ENCODE measurements at places on chromosomes 16 and 17.

- DNase-seq: no peak
These were observed 10.9 kb downstream of the DLX4 start for GRCh38 chr17:49979748-49980479.

- no peak for DNase-seq
These were observed 150.1 kb upstream of the CDH11 start for GRCh38 chr16:65271996-65272395.

GRCh38 chr17:36085765-36086164 is 4.2 kb downstream of the CCL3 start:
- DNase-seq: no peak

GRCh38 chr17:15744074-15744676 is 12.1 kb downstream of the TBC1D26 start:
- no peak for DNase-seq

- DNase-seq: no peak
These were observed 217.6 kb upstream of the CPHXL start for GRCh38 chr16:75943705-75944514.

DNA sequence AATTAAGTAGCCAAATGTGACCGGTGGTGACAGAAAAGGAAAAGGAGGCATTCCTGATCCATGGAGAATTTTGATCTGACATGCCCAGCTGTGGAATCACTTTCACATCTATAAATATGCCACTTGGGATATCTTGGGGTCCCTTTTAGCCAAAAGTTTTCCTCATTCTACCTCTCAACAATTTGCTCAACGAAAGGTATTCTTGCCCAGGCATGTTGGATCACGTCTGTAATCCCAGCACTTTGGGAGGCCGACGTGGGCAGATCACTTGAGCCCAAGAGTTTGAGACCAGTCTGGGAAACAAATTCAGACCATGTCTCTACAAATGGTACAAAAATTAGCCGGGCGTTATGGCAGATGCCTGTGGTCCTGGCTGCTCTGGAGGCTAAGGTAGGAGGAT is 24.3 kb downstream of the LITAF start:
- no peak for DNase-seq

DNA sequence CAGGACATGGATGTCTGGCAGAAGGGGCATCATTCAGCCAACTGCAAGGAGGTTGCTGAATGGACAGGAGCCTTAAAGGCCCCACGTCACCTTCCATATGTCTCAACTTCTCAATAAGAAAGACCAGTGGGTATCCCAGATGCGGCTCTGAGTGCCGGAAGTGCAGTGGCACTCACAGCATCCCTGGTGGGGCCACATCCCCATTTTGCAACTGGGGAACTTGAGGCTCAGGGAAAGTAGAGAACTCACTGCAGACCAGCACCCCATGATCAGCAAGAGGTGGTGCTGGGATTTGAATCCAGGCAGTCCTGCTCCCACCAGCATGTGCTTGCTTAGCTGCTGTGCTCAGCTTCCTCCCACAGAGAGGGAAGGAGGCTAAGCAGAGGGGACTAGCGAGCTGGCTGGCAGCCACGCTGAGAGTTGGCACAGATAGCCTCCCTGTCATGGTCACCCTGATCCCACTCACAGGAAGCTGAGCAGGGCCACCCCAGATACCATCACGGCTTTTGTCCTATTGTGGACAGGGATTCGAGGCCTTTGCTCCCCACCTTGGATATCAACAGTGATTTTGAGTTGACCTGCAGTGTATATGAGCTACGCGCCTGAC is 294.2 kb upstream of the FOXF1 start:
- no peak for DNase-seq

GRCh38 chr17:76466775-76467130 is 650 bp upstream of the AANAT start:
- no peak for DNase-seq

- DNase-seq: no peak
These were observed 65.5 kb upstream of the HSBP1 start for GRCh38 chr16:83742124-83742899.

GRCh38 chr17:75549246-75550138 is 24.0 kb downstream of the LLGL2 start:
- DNase-seq: no peak

DNA sequence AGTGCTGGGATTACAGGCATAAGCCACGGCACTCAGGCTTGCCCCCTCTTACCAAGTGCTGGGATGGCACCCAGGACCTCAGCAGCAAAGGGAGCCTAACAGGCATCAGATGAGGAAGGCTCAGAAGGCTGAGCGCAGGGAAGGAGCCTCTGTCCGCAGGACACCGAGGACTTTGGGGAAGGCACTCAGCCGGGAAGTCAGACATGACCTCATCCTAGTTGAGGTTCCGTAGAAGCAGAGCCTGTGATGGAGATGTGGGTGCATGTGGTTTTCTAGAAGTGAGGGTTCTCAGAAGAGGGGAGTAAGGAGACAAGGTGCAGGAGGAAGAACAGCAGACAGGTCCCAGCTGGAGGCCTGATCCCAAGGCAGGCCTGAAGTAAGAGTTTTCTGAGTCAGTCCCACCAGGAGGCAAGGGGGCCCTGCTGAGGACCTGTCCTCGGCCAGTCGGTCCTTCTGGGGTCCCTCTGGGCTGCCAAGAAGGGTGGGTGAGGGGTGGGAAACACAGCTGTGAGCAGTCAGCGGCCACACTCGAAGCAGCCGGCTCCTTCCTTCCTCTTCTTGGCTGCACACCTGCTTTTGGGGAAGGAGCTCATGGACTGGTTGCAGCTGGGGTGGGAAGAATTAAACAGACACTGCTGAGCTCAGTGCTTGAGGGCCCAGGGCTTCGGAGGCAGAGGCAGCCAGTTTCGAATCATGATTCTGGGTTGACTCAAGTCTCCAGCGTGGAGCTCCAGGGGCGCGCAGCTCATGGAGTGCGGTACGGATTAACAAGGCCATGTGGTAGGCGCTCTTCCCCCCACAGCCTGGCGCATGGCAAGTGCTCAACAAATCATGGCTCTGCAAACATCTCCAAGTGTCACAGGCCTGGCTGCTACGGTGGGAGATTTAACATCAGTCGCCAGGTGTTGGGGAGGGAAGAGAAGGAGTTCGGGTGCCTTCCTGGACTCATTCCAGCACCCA is 38.9 kb upstream of the SNN start:
- no peak for DNase-seq

DNA sequence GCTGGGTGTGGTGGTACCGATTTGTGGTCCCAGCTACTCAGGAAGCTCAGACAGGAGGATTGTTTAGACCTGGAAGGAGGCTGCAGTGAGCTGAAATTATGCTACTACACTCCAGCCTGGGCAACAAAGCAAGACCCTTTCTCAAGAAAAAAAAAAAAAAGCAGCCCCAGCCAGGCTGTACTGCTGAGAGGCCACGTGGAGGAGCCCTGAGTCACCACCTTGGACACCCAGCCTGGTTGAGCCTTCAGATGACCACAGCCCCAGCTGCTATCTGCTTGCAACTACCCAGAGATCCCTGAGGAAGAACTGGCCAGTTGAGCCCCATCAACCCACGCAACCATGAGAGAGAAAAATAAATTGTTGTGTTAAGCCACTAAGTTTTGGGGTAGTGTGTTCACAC is 23.6 kb upstream of the GPRC5C start:
- DNase-seq: no peak

DNA sequence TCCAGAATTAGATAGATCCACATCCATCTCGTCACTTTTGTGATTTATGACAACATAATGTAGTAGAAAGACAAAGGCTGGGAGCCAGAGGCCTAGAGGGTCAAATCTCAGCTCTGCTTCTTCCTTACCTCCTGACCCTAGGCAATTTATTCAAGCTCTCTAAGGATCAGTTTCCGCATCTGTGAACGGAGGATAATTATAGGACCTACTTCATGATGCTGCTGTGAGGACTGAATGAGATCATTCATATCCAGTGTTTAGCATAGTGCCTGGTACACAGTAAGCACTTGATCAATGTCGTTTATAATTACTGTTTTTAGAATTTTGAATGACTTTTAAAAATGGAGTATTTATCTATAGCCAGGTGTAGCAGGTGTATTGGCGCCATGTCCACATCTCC is 128.4 kb downstream of the SHISA9 start:
- no peak for DNase-seq

GRCh38 chr17:16443511-16444257 is 28.3 kb downstream of the TRPV2 start:
- no peak for DNase-seq

DNA sequence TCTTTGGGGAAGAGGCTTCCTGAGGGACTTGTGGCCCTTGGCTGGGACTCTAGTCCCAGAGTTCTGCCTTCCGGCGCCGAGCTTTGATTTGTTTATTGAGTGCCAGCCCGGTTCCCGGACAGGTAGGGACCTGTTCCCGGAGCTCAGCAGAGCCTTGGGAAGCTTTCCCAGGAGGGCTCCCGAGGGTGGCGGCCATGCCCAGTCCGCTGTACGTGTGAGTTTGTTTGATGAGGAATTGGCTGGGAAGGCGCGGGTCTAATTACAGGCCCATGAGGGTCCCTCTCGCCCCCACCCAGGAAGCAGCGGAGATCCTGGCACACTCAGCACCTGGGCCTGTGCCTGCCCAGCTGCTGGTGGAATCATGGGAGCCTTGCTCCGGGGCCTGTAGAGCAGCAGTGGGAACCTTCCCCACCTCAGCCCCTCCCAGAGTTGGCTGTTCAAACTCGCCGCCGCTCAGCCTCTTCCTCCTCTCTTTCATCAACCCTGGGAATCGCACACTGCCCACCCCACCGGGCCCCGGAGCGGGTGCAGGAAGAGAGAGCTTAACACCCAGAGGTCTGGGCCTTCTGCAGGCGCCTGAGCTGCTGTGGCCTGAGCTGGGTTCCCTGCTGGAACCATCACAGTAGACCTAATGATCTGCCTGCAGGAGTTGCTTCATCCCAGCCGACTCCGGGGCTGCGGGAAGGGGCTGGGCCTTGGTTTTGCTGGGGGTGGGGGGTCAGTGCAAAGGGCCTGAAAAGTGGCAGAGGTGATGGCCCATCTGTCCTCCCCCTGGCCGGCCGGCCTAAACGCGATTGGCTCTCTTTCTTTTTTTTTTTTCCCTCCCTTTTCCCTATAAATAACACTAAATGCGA is 313.7 kb downstream of the SEC14L1 start:
- no peak for DNase-seq

DNA sequence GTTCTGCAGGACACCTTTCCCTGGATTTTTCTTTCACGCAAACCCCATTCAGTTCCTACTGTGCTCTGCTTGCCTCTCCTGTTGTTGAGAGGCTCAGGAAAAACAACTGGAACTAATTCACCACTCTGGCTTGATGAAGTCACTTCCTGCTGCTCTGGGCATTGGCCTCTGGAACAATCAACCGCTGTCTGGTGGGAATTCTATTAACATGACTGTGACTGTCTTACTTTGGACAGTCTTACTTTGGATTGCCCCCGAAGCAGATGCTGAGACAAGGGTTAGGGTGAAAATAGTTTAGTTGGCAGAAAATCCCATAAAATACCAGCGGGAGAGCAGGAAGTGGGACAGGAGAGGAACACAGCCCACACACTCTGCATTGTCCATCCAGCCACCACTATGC is 90.0 kb upstream of the HSBP1 start:
- DNase-seq: no peak

DNA sequence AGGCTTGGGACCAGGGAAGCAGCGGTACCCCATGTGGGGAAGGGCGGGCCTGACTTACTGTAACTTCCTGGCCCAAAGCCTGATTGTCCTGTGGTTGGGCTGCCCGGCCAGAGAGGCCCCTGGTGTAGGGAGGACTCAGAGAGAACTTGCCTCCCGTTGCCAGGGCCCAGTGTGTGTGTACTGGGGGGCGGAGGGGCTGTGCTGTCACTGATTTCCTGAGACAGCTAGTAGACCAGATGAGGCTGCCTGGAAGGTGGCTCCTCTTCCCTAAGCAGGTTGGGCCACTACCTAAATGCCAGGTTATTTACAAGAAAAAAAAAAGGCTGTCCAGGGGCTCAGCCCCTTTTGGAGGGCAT is 16.7 kb downstream of the SOCS3 start:
- DNase-seq: peak; percentile 72

GRCh38 chr17:32523827-32524552 is 37.2 kb downstream of the CDK5R1 start:
- no peak for DNase-seq

GRCh38 chr16:84605339-84605848 is 12.5 kb downstream of the COTL1 start:
- DNase-seq: no peak

DNA sequence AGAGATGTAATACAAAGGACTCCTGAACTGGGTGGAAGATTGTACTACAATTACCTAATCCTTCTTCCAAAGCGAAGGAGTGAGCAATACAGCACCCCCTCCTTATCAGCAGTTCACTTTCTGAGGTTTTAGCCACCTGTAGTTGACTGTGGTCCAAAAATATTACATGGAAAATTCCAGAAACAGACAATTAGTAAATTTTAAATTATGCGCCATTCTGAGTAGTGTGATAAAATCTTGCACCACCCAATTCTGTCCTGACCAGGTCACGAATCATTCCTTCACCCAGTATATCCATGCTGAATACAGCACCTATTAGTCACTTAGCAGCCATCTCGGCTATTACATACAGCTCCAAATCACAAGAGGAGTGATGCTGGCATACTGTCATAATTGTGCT is 23.2 kb downstream of the VPS53 start:
- no peak for DNase-seq

- no peak for DNase-seq
These were observed 62.1 kb upstream of the TNRC6A start for GRCh38 chr16:24667244-24667764.

DNA sequence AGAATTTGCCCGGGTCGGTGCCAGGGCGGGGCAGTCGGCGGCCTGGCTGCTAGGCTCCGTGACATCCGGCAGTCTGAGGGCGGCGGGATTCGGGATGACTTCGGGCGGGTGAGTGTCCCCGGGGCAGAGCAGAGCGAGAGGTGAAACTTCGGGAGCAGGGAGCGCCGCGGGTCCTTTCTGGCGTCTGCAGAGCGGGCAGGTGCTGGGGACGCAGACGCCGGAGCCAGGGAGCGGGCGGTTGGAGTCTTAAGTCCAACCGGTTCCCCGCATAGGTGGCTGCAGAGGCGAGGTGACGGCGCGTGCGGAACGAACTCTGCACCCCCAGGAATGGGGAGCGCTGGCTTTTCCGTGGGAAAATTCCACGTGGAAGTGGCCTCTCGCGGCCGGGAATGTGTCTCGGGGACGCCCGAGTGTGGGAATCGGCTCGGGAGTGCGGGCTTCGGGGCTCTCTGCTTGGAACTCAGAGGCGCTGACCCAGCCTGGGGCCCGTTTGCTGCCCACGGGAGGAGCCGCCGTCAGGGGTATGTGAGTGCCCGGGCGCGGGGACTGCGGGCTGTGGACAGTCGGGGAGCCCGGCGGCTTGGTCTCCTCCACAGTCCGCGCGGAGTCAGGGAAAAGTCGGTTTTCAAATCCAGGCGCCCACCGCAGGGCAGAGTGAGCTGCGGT is at the start of gene B4GALNT2:
Gene B4GALNT2, plus strand, starts transcription at position 71 of the 666 bp plus-strand sequence. Its CDS starts 24 bp downstream, at position 95.
- DNase-seq: no peak

GRCh38 chr16:30992931-30993816 is 8.2 kb downstream of the HSD3B7 start:
- DNase-seq: no peak

Data from GOT3 (cell line).